Immature natural killer cell (primary cell): ENCODE measurements at places on chromosomes 12 and 14.

DNA sequence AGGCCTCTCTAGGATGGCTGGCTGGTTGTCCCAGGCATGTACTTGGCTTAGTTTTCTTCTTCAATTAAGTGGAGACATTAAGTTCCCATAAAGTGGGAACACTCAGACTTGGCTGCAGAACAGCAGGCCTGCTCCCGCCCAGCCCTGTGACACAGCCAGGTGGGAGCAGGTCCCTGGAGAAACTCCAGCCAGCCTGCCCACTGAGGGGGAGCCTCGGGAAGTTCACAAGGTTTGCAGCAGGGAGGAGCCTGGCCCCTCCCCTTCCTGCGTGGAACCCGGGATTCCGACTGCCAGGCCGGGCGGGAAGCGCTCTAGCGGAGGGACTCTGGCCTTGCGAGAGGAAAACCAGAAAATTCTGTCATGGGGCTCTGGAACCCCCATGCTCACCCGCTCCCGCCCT is 98.3 kb upstream of the EVL start:
- no peaks in the 10 kb centered on the region for H3K4me1 ChIP-seq
- no peak for DNase-seq
- no peak overlapping the region for H3K4me3 ChIP-seq
- peaks cover 14% of the 10 kb centered on the region for H3K27me3 ChIP-seq
- no peaks in the 10 kb centered on the region for H3K36me3 ChIP-seq

GRCh38 chr12:49336645-49337584 is at the start of gene C1QL4:
TSS of gene C1QL4 (minus strand) at chr12:49337188. CDS start at chr12:49336477, 711 bp downstream.
- no peaks in the 10 kb centered on the region for H3K36me3 ChIP-seq
- peaks cover 20% of the 10 kb centered on the region for H3K4me1 ChIP-seq
- H3K27me3 ChIP-seq = peaks cover 45% of the 10 kb centered on the region

GRCh38 chr12:131363393-131363792 is 347.5 kb upstream of the SFSWAP start:
- H3K27me3 ChIP-seq = peaks cover 7% of the 10 kb centered on the region
- H3K36me3 ChIP-seq = no peaks in the 10 kb centered on the region
- H3K4me3 ChIP-seq = no peak overlapping the region
- DNase-seq = no peak
- H3K27ac ChIP-seq = no peak overlapping the region

DNA sequence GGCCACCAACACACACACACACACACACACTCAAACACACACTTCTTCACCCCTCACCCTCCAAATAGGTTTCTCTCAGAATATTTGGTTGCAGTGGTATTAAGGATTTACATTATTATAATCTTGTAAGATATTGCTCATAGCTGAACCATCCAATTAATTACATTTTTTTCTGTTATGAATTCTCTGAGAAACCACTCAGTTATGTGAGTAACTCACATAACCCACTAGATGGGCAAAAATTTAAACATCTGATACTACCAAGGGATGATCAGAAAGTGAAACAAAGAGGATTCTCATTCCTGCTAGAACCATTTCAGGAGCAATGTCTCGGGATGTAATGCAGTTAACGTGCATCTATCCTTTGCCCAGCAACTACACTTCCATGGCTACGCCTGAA is 31.6 kb downstream of the TMTC1 start:
- no peaks in the 10 kb centered on the region for H3K36me3 ChIP-seq
- H3K27me3 ChIP-seq = no peaks in the 10 kb centered on the region
- H3K4me1 ChIP-seq = no peaks in the 10 kb centered on the region
- H3K27ac ChIP-seq = no peak overlapping the region
- no peak overlapping the region for H3K4me3 ChIP-seq

DNA sequence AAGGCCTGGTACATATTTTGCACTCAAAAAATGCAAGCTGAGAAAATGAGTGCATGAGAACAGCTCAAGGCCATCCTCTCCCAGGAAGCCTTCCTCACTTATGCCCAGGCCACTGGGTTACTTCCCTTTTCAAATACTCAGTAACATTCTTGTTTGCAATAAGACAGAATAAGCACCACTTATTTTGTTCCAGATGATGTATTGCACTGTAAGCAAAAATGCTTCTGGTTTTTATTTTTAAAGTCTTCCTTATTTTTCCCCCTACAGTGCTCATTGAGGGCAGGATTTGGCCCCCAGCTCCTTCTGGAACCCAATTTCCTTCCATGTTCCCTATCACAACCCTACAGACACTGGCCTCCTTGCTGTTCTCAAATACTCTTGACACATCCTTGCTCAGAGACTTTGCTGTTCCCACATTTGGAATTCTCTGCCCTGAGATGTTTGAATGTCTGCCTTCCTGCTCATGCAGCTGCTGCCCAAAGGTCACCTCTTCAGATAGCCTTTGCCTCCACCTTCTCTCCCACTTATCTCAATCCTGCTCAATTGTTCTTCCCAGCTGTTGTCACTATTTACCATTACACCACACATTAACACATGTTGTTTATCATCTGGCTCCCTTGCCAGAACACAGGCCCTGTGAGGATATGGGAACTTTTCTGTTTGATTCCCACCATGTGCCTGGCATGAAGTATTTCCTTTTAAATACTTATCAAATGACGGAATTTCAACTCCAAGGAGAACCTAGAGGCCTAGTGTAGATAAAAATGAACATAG is 49.9 kb downstream of the IFNG start:
- H3K4me3 ChIP-seq = no peak overlapping the region
- H3K4me1 ChIP-seq = peaks cover 12% of the 10 kb centered on the region
- H3K27ac ChIP-seq = no peak overlapping the region
- H3K36me3 ChIP-seq = no peaks in the 10 kb centered on the region
- no peaks in the 10 kb centered on the region for H3K27me3 ChIP-seq

GRCh38 chr12:111412830-111413441 is 7.2 kb downstream of the SH2B3 start:
- DNase-seq = no peak
- H3K27me3 ChIP-seq = peaks cover 1% of the 10 kb centered on the region
- peak overlapping the region; percentile 78 for H3K4me3 ChIP-seq
